Panc1 (cell line): ENCODE measurements at places on chromosomes 7 and 10. TPM values are rescaled to one million over a fixed set of nuclear protein-coding genes. Genes with fewer than 3 reads are reported as not detected.

GRCh38 chr7:84848219-84848973 lies 338.5 kb downstream of the SEMA3D start:
- DNase-seq: no peak
- no peaks in the 10 kb centered on the region for H3K36me3 ChIP-seq
- H3K27me3 ChIP-seq: no peaks in the 10 kb centered on the region
- H3K4me3 ChIP-seq: no peak overlapping the region

Gene CACNA2D1
- total RNA-seq: 9.8 TPM

Gene SNCG
- total RNA-seq: 5.2 TPM

DNA sequence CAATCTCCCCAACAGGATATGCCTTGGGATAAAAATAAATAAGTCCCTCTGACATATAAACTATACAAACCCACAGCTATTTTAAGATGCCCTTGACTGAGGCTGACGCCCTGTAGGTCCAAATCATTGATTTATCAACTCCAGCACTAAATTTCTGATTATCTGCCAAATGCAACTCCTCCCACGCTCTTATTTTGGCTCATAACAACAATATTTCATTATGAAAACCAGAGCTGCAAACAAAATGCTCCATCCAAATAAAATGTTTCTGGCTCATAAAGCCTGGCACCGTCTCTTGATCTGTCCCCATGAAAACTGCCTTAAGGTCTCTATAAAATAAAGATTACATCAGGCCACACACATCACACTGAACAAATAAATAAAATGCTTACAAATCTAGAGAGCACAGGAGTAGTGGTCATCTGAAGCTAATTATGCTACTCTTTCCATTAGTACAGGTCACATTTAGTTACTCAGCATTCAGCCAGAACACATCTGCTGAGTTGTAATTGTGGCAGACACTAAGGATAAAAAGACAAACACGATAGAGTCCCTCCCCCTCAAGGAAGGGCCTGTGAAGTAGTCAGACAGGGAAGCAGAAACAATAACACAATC lies 28.8 kb downstream of the CACUL1 start:
- H3K4me1 ChIP-seq: peaks cover 12% of the 10 kb centered on the region; the same call in 1 of the 2 replicates
- no peaks in the 10 kb centered on the region for H3K36me3 ChIP-seq

Gene EPHB6
- total RNA-seq: 0.54 TPM

Gene ATOH7
- 0.28 TPM for total RNA-seq

- no peak for DNase-seq
- no peaks in the 10 kb centered on the region for H3K4me1 ChIP-seq
- H3K36me3 ChIP-seq: no peaks in the 10 kb centered on the region
- no peak overlapping the region for H3K4me3 ChIP-seq
- H3K27me3 ChIP-seq: no peaks in the 10 kb centered on the region
- H3K27ac ChIP-seq: no peak overlapping the region
These were observed 140.9 kb downstream of the ABCA13 start for GRCh38 chr7:48312151-48312550.

GRCh38 chr10:131931981-131932380 lies 31.2 kb downstream of the PPP2R2D start:
- peaks cover 10% of the 10 kb centered on the region; the same call in 1 of the 2 replicates for H3K4me1 ChIP-seq
- no peaks in the 10 kb centered on the region for H3K36me3 ChIP-seq
- no peak overlapping the region for H3K27ac ChIP-seq
- no peaks in the 10 kb centered on the region for H3K27me3 ChIP-seq
- no peak overlapping the region for H3K4me3 ChIP-seq

DNA sequence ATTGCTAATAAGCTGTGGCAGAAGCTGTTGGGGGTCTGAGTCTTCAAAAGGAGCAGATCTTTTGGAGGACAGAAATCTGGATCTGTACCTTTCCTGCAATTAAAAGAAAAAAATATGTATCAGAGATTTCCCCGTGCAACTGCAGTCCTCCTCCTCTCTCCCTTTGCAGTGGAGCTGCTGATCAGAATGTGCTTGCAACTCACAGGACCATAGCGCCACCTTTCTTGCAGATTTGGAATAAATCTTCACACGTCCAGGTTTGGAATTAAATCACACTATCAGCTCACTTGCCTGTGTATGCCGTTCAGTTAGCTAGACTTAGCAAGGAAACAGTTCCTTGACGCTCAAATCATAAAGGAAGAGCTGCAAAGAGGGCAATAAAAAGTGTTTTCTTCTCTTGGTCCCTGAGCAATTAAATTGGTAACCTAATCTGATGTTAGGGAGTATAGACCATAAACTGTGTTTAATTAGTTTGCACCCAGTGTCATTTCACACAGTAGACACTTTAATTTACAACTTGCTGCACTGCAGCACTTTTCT lies 77.4 kb downstream of the PON1 start:
- H3K27ac ChIP-seq: no peak overlapping the region
- peak; percentile 56 for DNase-seq
- no peaks in the 10 kb centered on the region for H3K4me1 ChIP-seq

DNA sequence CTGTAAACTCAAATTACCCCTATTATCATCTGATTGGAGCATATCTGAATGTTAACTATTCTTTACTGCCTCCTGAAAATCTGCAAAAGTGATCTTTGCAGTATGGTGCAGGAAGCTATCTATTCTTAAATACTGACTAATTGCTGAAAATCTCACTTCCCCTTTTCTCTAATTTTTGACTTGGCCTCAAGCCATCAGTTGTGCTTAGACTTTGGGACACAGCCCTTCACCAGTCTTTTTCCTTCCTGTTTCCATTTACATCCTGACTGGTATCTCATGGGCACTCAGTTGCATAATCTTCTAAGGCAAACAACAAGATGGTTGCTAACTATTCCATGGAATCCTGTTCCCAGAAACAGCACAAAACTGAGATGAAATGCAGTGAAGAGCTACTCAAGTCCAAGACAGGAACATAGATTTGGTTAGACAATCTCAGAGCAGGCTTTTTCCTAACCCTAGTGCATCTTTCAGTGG lies 228.5 kb downstream of the SORCS1 start:
- H3K27ac ChIP-seq: no peak overlapping the region
- no peaks in the 10 kb centered on the region for H3K36me3 ChIP-seq
- no peaks in the 10 kb centered on the region for H3K27me3 ChIP-seq
- no peak overlapping the region for H3K4me3 ChIP-seq
- DNase-seq: no peak
- H3K4me1 ChIP-seq: no peaks in the 10 kb centered on the region

Gene CDHR3
- total RNA-seq: 6.5 TPM

Gene UTF1
- not detected for total RNA-seq
